ENCODE measurements at places on chromosomes 7 and 10. TPM values are rescaled to one million over a fixed set of nuclear protein-coding genes. Genes with fewer than 3 reads are reported as not detected.

DNA sequence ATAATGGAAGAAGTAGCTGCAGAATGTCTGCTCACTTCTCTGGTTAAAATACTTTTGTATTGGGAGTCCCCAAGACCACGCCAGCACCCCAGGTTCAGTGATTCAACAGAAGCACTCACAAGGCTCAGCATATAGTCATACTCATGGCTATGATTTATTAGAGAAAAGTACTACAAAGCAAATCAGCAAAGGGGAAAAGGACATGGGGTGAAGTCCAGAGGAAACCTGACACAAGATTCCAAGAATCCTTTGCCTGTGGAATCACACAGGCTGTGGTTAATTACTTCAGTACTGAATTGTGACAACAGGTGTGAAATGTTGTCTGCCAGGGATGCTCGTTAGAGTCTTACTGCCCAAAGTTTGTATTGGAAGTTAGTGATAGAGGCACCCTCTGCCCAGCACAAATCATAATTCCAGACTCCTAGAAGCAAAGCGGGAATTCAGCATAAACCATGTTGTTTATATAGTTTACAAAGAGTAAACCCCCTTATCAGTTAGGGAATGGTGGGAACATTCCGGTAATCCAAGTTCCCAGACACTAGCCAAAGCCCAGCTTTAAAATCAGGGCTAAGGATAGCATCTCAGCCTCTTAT, 79.4 kb downstream of the HYCC1 start:
- no peak overlapping the region for H3K27ac ChIP-seq
- peaks cover 12% of the 10 kb centered on the region for H3K27me3 ChIP-seq
- no peaks in the 10 kb centered on the region for H3K4me1 ChIP-seq
- no peak for DNase-seq
- H3K36me3 ChIP-seq, result no peaks in the 10 kb centered on the region
- no peak overlapping the region for H3K4me3 ChIP-seq

HMX3 gene
- 1.2 TPM for total RNA-seq

CACNB2 gene
- not detected for total RNA-seq

PLPP4 gene
- not detected for total RNA-seq

- no peaks in the 10 kb centered on the region for H3K4me1 ChIP-seq
- H3K36me3 ChIP-seq, result no peaks in the 10 kb centered on the region
- no peak overlapping the region for H3K27ac ChIP-seq
- H3K4me3 ChIP-seq, result no peak overlapping the region
Measured at GRCh38 chr10:1185911-1186682, 129.9 kb downstream of the WDR37 start.

PAXIP1 gene
- total RNA-seq, result 17.2 TPM

- no peaks in the 10 kb centered on the region for H3K36me3 ChIP-seq
- H3K27me3 ChIP-seq, result no peaks in the 10 kb centered on the region
- no peak overlapping the region for H3K4me3 ChIP-seq
- DNase-seq, result peak; percentile 45
Measured at GRCh38 chr7:50664461-50664922, 99.3 kb upstream of the DDC start.

GRCh38 chr7:23332910-23333612, 33.9 kb downstream of the MALSU1 start:
- no peaks in the 10 kb centered on the region for H3K36me3 ChIP-seq
- H3K27me3 ChIP-seq, result peaks cover 17% of the 10 kb centered on the region
- H3K4me1 ChIP-seq, result no peaks in the 10 kb centered on the region
- H3K27ac ChIP-seq, result no peak overlapping the region

DNA sequence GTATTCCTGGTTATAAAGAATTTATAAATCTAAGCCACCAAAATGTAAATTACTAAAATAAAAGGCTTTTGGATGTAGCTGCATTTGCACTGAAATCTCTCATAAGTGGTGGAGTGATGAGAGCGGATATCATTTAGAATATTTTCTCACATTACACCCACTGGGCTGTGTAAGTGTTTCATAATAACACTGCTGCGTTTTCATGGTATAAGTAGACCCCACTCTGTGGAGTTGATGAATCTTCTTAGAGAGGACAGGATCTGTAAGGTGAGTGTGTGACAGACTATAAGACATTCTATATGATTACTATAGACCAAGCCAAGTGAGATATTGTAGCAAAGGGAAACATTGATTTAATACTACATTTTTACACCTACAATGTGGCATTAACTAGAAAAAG, 1024.1 kb upstream of the LRRN3 start:
- no peaks in the 10 kb centered on the region for H3K4me1 ChIP-seq
- H3K36me3 ChIP-seq, result no peaks in the 10 kb centered on the region
- H3K4me3 ChIP-seq, result no peak overlapping the region
- DNase-seq, result no peak

DNA sequence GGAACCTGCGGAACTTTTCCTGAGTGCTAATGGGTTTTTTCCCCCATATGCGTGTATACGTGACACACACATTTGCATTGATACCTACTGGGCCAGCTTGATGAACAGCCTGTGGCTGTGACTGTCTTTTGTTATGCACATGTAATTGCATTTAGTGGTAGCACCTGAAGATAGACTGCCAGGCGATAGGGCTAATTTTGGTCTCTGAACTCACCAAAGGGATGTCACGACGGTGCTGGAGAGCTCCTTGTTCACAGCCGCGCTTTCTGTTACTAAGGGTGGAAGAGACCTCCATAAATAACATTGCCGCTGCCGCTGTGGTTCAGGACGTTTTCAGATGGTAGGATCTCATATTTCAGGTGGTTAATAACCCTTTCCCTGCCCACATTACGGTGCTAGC, 133.2 kb downstream of the CAMK1D start:
- no peak overlapping the region for H3K4me3 ChIP-seq
- H3K36me3 ChIP-seq, result no peaks in the 10 kb centered on the region
- no peak overlapping the region for H3K27ac ChIP-seq
- no peak for DNase-seq
- H3K27me3 ChIP-seq, result no peaks in the 10 kb centered on the region

DNA sequence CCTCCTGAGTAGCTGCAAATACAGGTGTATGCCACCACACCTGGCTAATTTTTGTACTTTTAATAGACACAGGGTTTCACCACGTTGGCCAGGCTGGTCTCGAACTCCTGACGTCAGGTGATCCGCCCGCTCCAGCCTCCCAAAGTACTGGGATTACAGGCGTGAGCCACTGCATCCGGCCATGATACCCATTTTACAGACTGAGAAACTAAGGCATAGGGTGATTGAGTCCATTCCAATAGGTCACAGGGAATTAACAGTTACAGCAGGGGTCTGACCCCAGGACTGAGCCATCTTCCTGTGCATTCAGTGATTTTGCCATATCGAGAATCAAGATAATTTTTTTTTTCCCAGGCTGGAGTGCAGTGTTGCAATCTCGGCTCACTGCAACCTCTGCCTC, 12.3 kb upstream of the CTBP2 start:
- no peak for DNase-seq
- H3K36me3 ChIP-seq, result no peaks in the 10 kb centered on the region

CUZD1 gene
- 1.5 TPM for total RNA-seq

DNA sequence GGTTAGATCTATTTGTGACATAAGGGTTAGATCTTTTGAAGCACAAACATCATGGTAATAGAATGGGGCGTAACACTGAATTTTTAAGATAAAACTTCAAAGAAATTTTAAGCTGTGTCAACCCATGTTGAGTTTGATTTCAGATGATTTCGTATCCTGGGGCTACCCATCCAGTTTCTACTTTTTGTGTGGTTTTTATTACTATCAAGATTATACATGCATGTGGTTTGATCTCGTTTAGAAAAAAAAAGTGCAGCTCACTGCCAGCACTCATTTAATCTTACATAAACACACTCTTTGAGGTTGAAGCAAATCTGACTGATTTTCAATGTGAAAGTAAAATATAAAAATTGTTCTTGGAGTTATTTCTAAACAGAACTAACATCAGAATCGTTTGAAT, 140.8 kb upstream of the GRB10 start:
- H3K27ac ChIP-seq, result no peak overlapping the region
- peaks cover 13% of the 10 kb centered on the region for H3K27me3 ChIP-seq
- no peak for DNase-seq
- no peak overlapping the region for H3K4me3 ChIP-seq
- no peaks in the 10 kb centered on the region for H3K4me1 ChIP-seq

- peak; percentile 36 for DNase-seq
- H3K4me3 ChIP-seq, result peak overlapping the region; percentile 35
- no peaks in the 10 kb centered on the region for H3K27me3 ChIP-seq
- no peak overlapping the region for H3K27ac ChIP-seq
- H3K4me1 ChIP-seq, result peaks cover 26% of the 10 kb centered on the region
Measured at GRCh38 chr10:47277352-47278151, 22.4 kb upstream of the GDF10 start.

- H3K4me3 ChIP-seq, result no peak overlapping the region
- H3K36me3 ChIP-seq, result no peaks in the 10 kb centered on the region
- no peaks in the 10 kb centered on the region for H3K4me1 ChIP-seq
- H3K27me3 ChIP-seq, result no peaks in the 10 kb centered on the region
- DNase-seq, result no peak
- H3K27ac ChIP-seq, result no peak overlapping the region
Measured at GRCh38 chr7:2175091-2175490, 57.7 kb downstream of the MAD1L1 start.

AOC1 gene
- total RNA-seq, result not detected

DNA sequence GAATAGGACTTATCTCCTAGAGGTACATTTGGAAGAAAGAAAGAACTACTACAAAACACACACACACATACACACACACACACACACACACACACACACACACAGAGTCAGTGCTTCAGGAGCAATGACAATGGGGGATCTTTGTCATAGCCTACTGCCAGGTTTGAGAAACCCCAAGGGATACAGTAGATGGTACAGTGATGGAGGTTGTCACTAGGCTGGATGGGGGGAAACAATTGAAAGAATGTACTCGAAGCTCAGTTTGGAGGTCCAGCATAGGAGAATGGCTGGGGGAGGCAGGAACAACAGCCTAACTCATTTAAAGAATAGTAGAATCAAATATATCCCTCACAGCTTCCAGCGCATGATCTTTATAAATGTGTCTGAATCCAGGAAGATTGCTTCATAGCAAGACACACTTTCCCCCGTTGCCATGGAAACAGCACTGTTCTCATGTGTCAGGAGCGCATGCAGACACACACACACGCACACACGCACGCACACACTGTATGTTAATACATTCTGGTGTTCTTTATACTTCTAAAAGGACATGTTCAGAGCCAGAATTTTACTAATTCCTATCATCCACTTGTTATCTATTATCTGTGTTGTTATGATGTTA, 32.6 kb upstream of the ZNRF2 start:
- H3K36me3 ChIP-seq, result no peaks in the 10 kb centered on the region
- no peak overlapping the region for H3K27ac ChIP-seq
- H3K4me1 ChIP-seq, result peaks cover 26% of the 10 kb centered on the region
- no peak for DNase-seq
- peaks cover 4% of the 10 kb centered on the region for H3K27me3 ChIP-seq
- no peak overlapping the region for H3K4me3 ChIP-seq

GRCh38 chr7:120799813-120800475, 58.0 kb downstream of the TSPAN12 start:
- DNase-seq, result no peak
- H3K36me3 ChIP-seq, result no peaks in the 10 kb centered on the region
- peaks cover 16% of the 10 kb centered on the region for H3K27me3 ChIP-seq
- H3K4me1 ChIP-seq, result no peaks in the 10 kb centered on the region

DNA sequence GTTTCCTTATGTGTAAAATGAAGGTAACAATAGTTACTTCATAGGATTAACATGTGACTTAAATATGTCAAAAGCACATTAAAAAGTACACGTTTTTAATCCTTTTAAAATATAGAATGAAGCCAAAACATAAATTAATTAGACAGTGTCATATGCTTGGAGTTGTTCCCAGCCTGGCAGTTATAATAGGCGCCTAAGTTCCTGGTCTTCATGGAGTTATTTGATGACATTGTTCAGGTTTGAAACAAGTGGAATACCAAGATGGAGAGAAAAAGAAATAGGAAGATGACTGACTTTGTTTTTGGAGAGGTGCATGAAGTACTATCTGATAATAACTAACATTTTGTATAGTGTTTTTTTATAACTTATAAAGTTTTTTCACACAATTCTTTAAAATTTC, 67.3 kb downstream of the ZNRF2 start:
- peaks cover 44% of the 10 kb centered on the region for H3K4me1 ChIP-seq
- no peak for DNase-seq
- H3K27me3 ChIP-seq, result no peaks in the 10 kb centered on the region
- no peak overlapping the region for H3K4me3 ChIP-seq

DNA sequence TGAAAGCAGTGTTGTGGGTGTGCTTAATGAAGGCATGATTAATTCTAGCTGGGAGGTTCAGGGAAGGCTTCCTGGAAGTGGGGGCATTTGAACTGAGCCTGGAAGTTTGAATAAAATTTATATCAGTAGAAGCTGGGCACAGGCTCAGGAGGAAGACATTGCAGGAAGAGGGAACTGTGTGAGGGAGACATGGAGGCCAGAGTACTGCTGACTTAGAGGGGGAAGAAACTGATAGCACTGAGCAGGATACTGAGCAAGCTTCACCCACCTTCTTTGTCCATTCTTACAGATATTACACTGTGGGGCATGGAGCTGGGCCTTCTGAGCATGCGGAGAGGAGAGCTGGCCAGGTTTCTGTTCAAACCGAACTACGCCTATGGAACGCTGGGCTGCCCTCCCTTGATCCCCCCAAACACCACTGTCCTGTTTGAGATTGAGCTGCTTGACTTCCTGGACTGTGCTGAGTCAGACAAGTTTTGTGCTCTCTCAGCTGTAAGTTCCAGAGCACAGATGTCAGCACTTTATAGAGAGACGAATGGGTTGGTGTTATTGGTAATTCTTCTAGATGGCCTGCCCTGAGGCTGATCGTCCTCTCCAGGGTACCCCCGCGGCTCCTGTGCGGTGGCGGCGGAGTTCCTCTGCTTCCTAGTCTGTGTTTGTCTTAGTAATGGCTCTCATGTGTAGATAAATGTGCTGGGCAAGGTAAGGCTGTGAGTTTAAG, 2.1 kb downstream of the FKBP6 start:
- H3K4me1 ChIP-seq, result no peaks in the 10 kb centered on the region
- DNase-seq, result no peak
- H3K4me3 ChIP-seq, result no peak overlapping the region
- no peaks in the 10 kb centered on the region for H3K36me3 ChIP-seq
- no peaks in the 10 kb centered on the region for H3K27me3 ChIP-seq

PRRT4 gene
- 0.14 TPM for total RNA-seq

DNA sequence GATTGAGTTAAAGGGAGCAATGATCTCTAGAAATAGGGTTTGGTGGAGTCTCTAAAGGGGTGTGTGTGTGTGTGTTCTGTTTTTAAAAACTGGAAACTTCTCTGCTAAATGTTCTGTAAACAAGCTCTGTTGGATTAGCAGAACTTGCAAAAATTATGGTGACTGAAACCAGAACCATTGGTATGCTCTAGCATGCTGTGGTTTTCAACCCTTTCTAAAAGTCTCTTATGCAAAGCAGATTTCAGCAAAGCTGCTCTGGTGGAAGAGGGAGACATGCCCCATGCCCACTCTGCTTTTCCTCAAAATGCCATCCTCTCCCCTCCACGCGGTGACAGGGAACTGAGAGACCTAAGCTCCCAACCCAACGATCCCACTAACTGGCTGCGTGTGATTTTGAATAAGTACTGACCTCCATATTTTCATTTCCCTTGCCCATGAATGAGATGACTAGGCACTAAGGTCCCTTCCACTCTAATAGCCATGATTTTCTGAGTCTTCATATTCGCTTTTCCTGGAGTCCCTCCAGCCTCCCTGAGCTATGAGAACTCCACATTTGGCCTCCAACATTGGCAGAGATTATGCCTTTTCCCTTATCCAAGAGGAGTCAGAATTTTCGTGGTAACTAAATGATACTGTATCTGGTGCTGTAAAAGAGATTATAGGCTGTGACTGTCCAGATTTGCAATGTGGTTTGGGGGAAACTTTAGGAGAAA, 117.3 kb upstream of the PALS2 start:
- H3K27ac ChIP-seq, result no peak overlapping the region
- no peak overlapping the region for H3K4me3 ChIP-seq
- peaks cover 25% of the 10 kb centered on the region for H3K27me3 ChIP-seq
- no peak for DNase-seq

BCL7B gene
- total RNA-seq, result 71.6 TPM

CHAT gene
- not detected for total RNA-seq

GRCh38 chr7:18948521-18948920, 168.9 kb downstream of the TWIST1 start:
- H3K27ac ChIP-seq, result no peak overlapping the region
- H3K27me3 ChIP-seq, result no peaks in the 10 kb centered on the region
- no peak for DNase-seq
